Immature natural killer cell (primary cell): ENCODE measurements at places on chromosomes 7 and 10.

- DNase-seq, result no peak
Observed at GRCh38 chr7:36208997-36209813, 56.2 kb downstream of the EEPD1 start.

DNA sequence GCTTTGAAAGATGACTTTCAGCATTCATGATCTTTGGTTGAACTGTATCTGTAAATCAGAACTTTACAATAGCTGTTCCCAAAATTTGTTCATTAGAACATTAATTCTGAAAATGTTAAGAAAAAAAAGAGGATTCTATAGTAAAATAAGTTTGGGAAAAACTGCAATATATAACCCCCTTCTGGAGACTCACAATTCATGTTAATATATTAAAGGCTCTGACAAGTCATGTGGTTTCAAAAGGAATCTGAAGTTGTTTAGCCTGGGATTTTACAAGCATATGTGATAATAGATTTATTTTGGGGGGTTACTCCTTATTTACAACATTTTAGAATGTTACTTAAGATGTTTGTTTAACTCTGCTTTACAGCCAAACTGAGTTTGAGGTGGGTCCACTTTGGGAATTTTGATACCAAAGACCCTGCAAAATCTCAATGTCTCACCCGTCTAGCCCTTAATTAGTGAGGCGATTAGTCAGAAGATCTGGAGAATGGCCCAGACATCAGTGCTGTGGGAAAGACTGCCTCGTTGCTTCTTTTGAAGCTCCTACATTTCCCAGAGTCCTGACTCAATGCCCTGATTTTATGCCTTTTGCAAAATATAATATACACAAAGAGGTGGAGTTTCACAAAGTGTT is 40.0 kb downstream of the CDK1 start:
- no peak for DNase-seq

- DNase-seq, result no peak
Observed at GRCh38 chr7:36185756-36186155, 32.7 kb downstream of the EEPD1 start.

DNA sequence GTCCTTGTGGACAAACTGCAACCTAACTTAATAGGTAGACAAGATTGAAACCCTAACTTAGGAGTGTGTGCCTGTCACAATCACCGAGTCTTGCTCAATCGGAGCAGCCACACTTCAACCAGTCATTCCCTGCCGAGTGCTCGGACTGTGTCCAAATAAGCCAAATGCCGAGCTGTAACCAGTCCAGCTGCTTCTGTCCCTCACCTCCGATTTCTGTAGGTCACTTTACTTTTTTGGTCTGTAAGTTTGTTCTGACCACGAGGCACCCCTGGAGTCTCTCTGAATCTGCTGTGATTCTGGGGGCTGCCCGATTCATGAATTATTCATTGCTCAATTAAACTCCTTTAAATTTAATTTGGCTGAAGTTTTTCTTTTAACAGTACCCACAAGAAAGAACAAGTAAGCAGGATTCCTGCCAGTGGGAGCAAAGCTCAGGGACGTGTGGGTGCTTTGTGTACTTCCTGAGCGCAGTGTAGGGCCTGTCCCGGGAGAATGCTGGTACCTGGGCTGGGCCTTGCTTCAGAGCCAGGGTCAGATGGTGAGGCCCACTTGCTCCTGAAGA is 140.1 kb downstream of the ACTR3B start:
- DNase-seq, result no peak

GRCh38 chr7:158268816-158269535 is 318.6 kb downstream of the PTPRN2 start:
- no peak for DNase-seq

- DNase-seq, result peak; percentile 82
Observed at GRCh38 chr10:30701451-30702173, 72.1 kb upstream of the LYZL2 start.

DNA sequence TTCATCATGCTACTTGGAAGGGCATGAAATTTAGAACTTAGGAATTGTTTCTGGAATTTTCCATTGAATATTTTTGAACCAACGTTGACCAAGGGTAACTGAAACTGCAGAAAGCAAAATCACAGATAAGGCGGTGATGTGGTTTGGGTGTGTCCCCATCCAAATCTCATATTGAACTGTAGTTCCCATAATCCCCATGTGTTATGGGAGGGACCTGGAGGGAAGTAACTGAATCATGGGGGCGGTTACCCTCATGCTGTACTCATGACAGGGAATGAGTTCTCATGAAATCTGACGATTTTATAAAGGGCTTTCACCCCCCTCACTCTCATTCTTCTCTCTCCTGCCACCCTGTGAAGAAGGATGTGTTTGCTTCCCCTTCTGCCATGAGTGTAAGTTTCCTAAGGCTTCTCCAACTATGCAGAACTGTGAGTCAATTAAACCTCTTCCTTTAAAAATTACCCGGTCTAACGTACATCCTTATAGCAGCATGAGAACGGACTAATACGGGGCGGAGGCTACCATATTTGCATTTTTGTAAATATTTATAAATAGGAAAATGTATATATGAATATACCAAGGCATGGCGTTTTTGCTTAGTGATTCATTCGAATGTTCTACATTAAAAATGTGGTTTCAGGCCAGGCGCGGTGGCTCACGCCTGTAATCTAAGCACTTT is 12.4 kb downstream of the NMT2 start:
- DNase-seq, result no peak

GRCh38 chr7:30796105-30796869 is 25.1 kb downstream of the MINDY4 start:
- no peak for DNase-seq

GRCh38 chr7:147809786-147810185 is 780.8 kb upstream of the C7orf33 start:
- DNase-seq, result no peak

- DNase-seq, result no peak
Observed at GRCh38 chr10:12629767-12630165, 280.4 kb downstream of the CAMK1D start.

GRCh38 chr7:93997868-93998267 is 6.3 kb downstream of the BET1 start:
- DNase-seq, result no peak

DNA sequence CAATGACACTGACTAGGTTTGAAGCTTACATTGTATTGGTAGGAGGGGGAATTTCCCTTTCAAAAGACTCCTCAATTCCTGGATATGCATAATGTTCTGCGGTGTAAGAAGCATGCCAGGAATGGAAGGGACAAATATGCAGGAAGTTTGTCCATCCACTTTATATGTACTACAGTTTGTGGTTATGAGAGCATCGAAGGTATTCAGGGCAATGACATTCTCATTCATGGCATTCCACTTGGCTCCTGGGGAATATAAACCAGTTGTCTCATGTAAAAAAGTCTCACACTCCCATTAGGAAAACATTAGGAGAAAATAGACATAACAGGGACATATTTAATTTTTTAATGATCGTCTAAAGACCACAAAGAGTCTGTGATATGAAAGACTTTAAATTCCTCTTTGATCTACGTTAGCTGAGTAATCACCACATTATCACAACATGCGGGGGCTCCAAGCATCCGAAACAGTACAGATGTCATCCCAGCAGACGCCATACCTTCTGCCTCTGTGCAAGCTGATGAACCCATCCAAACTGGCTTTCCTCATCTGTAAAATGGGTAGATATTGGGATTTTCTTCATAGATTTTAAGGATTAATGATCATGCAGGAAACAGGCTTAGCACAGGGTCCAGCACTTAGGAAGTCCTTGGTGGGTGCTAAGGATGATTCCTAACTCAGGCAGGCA is 675.3 kb downstream of the INHBA start:
- DNase-seq, result no peak

DNA sequence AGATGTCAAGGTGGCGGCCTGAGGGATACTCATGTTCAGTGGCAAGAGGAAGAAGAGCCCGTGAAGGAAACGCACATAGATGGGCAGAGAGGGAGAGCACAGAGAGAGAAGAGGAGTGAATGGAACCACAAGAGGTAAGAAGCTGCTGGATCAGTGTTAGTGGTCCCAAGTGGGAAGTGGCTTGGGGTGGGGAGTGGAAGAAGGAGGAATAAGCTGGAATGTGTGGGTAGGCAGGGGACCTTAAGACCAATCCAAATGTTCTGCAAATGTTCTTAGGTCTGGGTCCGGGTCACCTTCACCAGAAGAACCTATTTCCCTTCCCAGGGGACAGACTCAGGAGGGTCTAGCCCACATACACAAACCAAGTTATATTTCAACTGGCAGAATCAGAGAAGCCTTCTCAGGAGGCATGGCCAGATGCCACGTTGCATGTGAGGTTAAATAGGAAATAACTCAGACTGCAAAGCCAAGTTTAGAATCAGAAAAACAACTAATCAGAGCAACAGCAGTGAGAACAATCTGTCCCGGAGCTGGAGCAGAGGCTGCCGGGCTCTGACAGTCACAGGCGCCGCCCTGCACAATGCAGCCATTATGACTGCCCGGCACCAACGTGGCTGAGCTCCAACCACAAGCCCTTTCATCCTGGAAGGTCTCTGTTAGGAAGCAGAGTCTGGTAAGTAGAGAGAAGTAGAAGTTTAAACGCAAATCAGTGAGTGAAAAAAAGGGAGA is 78.6 kb upstream of the ARMC3 start:
- DNase-seq, result no peak

DNA sequence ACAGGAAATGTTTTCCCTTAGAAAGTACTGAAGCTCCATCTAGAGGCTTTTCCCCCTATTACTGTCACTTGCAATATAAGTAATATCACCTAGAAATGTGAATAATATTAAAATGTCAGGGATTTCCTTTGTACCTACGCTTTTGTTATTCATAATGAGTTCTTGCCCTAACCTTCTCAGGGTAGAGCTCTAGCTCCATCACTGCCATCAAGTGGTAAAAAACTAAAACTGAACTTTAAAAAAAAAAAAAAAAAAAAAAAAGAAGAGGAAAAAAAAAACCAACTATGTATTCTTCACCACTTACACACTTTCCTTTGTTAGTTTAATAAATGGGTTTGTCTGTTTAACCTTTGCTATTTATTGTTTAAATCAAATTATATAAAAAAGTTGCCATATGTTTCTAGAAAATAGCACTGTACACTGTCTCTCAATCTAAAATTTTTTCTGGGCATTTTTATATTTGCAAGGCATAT is 49.9 kb downstream of the DNAJC1 start:
- DNase-seq, result peak; percentile 7

DNA sequence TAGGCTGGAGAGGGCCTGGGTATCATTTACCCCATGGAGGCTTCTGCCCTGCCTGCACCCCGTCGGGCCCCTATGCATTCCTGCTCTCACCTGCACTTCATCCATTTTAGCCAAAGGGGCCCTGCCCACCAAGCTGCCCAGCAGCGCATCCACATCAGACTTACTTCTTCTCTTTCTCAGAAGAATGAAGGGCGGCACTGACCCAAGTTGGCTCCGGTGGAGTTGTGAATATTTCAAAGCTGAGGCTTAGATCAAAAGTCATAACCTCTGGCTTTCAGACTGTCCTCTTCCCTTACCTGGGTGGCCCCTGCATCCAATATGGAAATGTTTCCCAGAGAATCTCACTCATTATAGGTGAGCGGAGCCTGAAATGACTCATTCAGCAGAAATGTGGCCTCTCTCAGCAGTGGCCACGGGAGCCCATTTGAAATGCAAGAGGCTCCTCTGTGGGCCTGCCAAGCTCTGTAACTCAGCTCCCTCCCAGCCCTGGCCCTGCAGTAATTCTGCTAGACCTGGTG is 117.6 kb upstream of the TCF7L2 start:
- no peak for DNase-seq

- DNase-seq, result no peak
Observed at GRCh38 chr10:91435241-91435640, 25.1 kb downstream of the HECTD2 start.

- DNase-seq, result no peak
Observed at GRCh38 chr10:111037858-111038257, 39.0 kb upstream of the ADRA2A start.

DNA sequence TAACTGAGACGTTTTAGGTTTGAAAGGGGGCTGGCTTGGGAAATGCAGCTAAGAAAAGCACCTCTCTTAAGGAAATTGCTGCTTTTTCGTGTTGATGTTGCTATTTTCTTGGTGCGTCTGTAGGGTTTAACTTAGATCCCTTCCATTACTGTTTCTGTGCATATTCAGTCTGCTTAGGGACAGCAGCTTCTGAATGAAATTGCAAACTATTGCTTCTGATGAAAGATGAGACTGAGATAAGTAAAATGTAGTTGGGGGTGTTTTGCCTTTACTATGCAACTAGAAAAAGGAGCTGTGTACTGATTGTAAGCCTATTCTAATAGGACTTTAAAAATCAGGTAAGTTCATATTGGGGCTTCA is 772 bp downstream of the HDAC9 start:
- DNase-seq, result no peak

DNA sequence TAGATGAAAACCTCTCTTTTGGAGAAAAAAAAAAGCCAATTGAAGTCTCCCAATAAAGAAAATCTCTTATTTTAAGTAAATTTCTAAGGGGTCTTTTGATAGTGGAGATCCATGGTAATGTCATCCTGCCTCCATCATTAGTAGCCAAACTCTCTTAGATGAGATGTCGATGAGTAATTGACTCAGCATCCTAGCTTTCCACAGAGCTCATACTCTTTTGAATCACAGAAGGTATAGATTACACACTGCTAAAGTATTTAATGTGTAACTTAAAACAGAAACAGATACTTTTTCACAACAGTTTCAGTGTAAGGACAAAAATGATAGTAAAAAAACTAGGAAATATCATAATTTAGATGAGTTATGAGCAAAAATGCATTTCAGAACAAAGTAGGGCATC is 19.4 kb downstream of the MAGI2 start:
- DNase-seq, result no peak
